ENCODE measurements at places on chromosomes 1 and 21. TPM values are rescaled to one million over a fixed set of nuclear protein-coding genes. Genes with fewer than 3 reads are reported as not detected.
A peak's percentile ranks its signal among the peaks of the same experiment; 100 is the strongest.

DNA sequence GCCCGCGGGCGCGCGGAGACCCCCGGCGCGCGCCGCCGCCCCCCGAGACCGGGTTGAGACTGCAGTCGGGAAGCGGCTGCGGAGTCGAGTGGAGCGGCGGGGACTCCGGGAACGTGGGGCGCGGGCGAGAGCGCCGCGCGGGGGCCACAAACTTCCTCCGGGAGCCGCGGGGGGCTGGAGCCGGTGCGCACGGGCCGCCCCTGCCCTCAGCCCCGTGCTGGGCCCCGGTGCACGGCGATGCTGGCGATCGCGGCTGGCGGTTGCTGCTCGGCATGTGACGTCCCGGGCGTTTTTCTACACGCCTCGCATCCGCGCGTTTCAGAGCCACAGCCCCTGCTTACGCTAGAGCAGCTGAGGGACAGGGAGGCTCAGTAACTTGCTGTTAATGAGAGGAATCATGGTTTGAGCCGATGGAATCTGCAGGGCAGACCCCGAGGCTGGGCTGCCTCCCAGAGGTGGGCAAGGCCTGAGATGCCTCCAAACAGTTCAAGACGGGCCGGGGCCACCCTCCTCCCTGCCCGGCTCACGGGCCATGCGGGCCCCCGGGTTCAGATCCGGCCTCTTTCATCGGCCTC, 520 bp downstream of the TMEM201 start:
- DNase-seq, result peak; percentile 63

DNA sequence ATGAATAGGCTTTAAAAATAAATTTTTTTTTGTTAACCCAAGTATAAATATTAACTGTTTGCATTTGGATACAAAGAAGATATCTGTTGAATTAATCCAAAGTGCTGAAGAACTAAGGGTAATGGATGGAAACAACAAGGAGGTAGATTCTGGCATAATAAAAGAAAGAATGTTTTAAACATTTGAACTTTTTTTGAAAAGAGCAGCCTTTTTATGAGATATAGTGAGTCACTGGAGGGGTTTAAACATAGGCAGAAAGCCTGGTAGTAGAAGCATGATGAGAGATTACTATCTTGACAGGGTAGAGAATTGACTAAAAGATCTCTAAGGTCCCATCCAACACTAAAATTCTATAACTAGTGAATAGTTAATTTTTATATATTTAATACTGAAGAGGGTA, 2.7 kb downstream of the MIER1 start:
- no peak for DNase-seq

DNA sequence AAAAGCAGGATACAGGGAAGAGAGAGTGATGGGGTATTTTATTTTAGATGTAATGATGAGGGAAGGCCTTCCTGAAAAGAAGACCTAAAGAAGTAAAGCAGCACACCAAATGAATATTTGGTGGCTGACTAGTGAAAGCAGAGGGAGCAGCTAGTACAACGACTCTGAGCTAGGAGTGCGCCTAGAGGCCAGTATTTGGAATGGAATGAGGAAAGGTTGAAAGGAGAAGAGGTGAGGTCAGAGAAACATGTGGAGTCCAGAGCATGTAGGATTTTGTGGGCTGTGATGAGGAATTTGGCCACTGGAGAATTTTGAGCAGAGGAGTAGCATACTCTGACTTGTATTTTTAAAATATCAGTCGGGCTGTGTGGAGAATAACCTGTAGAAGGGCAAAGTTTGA, 11.8 kb upstream of the RPL5 start:
- DNase-seq, result no peak

DNA sequence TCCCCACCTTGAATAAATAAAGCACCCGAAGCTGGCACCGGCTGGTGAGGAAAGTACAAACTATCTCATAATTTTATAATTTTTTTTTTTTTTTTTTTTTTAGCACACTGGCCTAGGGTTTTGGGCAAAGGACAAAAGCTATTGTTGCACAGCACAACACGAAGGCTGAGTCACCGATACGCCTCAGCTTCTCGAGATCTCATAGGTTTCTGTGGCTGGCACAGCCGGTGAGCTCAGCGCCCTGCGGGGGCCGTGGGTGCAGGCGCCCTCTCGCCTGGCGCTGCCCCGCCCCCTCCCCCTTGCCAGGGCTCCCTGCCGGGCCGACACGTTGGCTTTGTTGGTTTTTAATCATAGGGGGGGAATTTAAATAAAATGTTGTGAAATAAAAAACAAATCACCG, 17.2 kb downstream of the CASZ1 start:
- DNase-seq, result no peak

GRCh38 chr1:178266619-178267066, 172.7 kb downstream of the RASAL2 start:
- DNase-seq, result no peak

DNA sequence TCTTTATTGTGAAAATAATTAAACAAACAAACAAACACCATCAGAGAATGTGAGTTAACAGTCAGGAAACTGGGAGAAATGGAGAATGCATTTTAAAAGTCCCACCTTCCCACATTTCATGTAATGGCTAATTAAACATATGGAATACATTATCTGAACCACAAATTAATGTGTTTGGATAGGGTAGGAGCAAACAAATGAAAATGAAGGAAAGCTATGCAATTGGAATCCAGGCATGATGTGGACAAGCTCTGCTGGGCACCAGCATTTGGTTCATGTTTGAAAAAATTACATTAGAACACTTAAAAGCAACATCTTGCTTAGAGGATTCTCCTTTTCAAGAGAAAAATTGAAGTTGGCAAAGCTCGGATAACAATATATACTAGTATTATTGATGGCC, 628.1 kb downstream of the LMO4 start:
- no peak for DNase-seq

DNA sequence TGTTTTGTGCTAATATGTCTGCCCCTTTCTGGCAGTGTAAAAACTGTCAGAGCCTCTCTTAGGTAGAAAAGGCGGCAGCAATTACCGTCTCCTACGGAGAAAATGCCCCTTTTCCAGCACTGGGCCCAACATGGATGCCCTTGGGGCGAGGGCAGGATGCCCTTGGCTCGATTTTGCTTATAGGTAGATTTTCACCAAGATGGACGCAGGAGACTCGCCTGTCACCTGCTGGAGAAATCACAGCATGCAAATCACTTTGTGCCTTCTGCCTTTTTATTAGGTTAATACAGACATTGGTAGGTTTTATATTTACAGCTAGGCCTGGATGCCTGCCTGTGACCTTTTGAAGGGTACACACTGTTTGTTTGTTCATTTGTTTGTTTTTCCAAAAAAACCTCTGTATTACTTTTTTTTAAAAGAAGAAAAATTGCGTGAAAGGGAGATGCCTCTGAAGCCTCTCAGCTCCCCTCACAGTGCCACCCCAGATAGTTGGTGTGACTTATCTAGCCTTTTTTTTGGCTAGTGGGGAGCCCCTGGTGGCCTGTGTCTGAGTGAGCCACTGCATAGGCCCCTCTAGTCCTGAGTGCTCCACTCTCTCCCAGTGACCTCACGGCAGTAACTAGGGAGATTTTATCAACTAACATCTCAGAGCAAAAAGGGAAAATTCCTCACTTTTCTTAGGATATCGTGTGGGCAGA, 2.5 kb downstream of the ATP1B1 start:
- no peak for DNase-seq

- DNase-seq, result no peak
These were observed 63.7 kb upstream of the WNT4 start for GRCh38 chr1:22206551-22207125.

GRCh38 chr1:3261969-3262579, 192.4 kb upstream of the ARHGEF16 start:
- no peak for DNase-seq

DNA sequence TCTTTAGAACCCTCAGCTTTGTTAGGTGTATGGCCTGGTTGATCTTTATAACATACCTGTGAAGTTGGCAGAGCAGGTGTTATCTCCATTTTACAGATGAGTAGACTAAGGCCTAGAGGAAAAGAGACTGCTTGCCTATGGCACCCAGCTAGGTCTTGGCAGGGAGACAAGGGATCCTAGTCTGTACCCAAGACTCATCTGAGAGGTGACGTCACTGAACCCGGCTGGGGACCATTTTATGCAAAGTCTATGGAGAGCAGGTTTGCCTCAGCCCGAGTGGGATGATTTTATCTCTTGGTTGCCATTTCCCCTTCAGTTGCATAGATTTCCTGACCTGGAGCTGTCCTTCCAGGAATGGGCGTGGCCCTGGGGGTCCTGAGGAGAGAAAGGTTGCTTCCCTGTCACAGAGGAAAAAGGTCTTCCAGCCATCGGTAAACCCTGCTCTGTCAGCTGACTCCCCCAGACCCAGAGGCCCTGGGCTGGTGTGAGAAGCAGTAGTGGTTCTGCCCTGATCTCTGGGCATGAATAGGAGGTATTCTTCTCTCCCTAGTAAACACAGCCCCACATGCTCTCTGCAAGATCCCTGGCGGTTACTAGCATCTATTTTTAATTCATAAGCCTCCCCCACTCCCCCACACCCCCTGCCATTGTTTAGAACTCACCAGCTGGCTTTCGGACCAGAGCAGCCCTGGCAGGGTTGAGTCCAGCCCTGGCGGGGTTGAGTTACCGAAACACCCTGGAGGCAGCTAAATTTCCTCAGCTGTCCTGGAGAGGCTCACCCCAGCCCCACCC, 19.6 kb downstream of the TMCC2 start:
- no peak for DNase-seq

GRCh38 chr21:38376235-38376634, 119.4 kb downstream of the KCNJ15 start:
- DNase-seq, result no peak

- no peak for DNase-seq
These were observed 7.7 kb upstream of the CADM3 start for GRCh38 chr1:159163614-159164228.

DNA sequence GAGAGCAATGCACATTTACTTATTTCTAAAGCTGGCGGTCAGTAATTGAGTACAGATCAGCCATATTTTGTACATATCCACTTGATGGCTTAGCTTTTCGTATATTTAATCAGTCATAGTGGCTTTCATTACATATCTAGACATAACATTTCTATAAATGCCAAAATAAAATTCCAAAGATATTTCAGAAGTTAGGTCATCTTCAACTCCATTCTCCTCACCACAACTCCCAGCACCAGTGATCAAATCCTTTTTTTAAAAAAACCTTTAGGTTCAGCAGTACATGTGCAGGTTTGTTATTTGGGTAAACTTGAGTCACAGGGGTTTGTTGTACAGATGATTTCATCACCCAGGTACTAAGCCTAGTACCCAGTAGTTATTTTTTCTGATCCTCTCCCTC, 53.9 kb upstream of the GNG4 start:
- no peak for DNase-seq

Gene AMIGO1
- 8.5 TPM for total RNA-seq

Gene HCRTR1
- total RNA-seq, result 0.35 TPM

Gene PCP4
- total RNA-seq, result 26.9 TPM

Gene CLCNKB
- 60.6 TPM for total RNA-seq
